ENCODE measurements at places on chromosomes 6 and 20.

GRCh38 chr6:140572129-140572528 lies 1197.7 kb upstream of the CITED2 start:
- no peak for DNase-seq

DNA sequence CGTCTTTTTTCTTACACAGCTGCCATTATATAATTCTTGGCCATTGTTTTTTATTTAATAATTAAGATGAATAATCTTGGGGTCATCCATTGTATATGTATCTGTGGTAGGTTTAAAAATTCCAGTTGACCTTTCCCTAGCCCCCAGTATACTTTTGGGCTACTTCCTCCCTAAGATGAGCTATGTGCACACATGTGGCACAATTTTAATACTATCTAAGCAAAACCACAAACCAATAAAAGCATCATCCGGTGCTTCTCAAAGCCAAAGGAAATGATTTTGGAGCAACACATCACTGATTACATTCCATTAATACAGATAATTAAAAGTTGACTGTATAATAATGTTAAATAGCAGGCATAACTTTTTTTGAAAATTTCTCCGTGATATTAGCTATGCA lies 161.2 kb downstream of the ATXN1 start:
- no peak for DNase-seq

GRCh38 chr6:81105998-81106397 lies 646.5 kb downstream of the TENT5A start:
- no peak for DNase-seq

- no peak for DNase-seq
Measured at GRCh38 chr6:155813548-155813947, 357.9 kb upstream of the NOX3 start.

DNA sequence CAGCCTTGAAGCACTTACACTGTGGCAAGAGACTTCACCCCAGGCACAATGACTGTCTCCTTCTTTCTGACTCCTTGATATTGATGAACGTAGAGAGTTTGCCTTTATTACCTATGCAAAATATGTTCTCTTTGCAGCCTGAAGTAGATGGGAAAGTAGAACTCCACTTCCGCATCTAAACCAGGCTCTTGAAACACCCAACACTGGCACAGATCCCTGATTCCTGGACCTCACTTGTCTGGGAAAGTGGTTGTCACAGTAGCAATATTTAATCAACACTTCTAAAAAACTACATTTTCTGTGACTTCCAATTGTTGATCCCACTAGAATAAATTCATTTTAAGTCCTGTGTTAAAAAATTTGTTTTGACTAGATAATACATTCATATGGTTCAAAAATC lies 143.1 kb downstream of the CDK19 start:
- DNase-seq, result no peak

- DNase-seq, result no peak
Measured at GRCh38 chr20:47521059-47521808, 19.5 kb downstream of the NCOA3 start.

- peak; percentile 72 for DNase-seq
Measured at GRCh38 chr20:43666376-43667328, at the start of gene MYBL2. MYBL2 (plus strand) TSS chr20:43667114; CDS start chr20:43667284, 170 bp downstream.

DNA sequence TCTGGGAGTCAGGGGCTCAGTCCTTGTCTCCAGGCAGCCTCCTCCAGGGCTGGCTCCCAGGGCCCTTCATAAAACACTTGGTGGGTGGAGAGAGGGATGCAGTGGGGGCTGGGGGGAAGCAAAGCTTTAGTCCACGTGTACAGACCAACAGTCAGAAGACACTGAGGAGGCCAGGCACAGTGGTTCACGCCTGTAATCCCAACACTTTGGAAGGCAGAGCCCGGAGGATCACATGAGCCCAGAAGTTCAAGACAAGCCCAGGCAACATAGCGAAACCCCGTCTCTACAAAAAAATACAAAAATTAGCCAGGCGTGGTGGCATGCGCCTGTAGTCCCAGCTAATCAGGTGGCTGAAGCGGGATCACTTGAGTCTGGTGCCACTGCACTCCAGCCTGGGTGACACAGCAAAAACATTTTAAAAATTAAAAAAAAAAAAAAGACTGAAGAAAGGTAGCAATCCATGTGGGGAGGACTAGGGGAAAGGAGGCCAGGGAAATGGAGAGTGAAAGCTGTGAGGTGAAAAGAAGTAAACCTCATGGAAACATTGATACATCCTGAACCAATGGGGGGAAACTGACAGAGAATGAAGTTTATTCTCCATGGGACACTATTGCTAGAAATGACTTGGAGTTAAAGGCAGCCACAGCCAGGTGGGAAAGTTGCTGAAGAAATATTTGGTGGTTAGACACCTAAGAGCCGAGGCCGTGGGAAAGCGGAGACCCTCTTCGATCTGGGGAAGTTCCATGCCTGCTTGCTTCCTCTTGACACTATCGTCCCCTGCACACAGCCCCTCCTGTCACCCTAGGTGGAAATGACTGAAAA lies 35.4 kb downstream of the PIM1 start:
- DNase-seq, result peak; percentile 13

DNA sequence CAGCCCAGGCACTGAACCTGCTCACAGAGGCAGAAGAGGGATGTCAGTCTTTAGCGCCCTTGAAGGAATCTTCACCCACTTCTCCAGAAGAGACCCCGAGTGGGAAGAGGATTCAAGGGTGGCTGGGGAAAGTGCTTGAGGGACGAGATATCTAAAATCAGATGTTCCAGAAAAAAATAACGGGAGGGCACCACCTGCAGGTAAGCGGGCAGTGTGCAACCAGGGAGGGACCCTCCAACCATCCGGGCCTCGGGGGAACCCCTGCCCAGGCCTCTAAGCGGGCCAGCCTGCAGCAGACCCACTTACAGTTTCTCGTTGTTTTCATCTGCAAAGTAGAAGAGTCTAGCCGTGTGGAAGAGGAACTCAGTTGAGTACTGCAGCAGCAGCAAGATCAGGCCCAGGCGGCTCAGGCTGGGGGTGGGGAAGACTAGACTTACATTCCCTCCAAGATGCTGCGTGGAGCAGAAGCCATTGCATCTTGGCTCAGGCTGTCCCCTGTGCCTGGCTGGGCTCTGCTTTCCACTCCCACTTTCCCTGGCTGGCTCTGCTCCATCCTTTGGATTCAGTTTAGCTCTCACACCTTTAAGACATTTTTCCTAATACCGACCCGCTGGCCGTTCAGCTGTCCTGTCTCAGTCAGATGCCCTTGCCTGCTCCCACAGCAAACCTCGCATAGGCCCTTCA lies 71.0 kb downstream of the TRAM2 start:
- DNase-seq, result no peak

DNA sequence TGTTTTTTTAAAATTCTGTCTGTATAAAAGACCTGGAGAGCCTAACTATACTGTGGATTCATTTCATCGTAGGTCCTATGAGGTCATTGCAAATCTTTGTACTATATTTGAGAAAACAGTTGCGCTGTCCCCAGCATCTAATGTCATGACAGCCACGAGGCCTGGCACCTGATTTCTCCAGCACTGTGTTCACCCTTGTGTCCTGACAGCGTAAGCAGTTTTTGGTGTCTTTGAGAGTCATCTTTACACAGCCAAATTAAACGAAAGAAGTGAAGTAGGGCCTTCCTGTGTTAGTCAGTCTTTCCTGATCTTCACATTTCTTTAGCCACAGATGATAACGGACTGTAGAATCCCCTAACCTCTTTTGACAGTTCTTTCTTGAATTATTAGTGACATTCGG lies 70.6 kb upstream of the PHACTR2 start:
- no peak for DNase-seq

DNA sequence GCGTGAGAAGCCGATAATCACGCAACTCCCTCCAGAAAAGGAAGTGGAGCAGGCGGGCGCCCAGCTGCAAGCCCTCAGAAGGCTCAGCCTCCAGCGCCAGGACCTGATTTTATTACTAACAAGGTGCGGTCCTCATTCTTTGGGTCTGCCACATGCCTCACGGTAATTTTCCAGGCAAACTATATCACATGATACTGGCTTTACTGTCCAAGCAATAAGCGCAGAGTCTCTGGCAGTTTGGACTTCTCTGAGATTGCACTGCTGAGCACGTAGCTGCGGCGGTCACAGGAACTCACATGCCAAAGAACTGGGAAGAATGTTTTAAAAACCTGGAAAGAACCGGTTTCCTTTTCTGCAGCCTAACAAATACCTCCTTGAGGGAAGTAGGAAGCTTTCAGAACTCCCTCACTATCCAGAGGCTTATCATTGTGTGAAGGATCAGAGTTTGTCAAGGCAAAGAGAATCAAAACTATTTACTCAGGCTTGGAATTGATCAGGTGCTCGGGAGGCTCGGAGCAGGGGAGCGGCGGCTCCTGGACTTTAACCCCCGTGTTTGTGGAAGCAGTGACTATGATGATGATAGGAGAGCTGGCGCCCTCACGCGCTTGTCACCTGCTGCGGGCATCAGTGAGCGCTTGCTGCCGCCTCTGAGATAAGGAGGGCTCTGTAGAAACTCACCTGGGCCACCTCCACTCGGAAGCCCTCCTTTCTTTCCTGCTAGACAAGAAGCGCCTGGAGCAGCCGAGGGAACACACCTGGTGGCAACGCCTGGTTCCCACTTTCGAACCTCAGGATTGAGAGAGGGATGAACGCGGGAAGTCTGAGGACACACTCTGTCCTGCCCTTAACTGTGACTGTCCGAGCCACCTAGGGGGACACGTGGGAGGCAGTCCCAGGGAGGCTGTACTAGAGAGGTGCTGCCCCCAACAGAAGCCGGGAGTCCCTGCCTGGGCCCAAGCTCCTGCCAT lies 27.2 kb upstream of the SYNJ2 start:
- DNase-seq, result no peak

DNA sequence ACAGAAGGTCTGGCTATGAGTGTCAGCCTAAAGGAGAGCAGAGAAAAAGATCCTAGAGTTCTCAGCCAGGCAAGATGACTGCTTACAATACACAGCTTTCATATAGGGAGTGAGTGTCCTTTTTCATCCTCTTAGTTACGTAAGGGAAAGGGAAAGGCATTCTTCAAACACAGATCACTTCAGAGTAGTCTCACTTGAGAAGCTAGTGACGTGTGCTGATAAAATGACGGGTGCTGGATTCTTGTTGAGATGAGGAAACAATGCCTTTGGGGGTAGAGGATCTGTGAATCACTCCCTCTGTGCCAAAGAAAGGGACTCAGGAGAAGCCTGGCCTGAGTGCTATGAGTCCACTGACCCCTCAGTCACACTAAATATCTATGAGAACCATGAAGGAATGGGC lies 117.3 kb downstream of the QRSL1 start:
- DNase-seq, result no peak

- DNase-seq, result no peak
Measured at GRCh38 chr20:8309634-8310033, 177.6 kb downstream of the PLCB1 start.

DNA sequence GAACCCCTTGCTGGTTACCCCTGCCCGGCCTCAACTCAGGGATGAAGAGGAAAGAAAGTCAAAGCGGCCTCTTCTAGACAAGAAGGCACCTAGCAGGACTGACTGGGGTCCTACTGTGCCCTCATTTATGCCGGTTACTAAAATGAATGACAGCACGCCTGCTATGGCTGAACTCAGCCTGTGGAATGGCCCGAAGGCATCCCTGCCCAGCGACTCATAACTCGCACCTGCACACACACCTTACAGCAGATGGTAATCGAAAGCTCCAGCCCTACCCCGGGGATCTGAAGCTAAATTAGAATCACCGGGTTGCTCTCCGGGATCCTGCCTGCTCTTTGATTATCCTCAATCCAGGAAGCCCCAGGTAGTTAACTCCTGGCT lies 747 bp upstream of the TXNDC5 start:
- DNase-seq, result no peak

DNA sequence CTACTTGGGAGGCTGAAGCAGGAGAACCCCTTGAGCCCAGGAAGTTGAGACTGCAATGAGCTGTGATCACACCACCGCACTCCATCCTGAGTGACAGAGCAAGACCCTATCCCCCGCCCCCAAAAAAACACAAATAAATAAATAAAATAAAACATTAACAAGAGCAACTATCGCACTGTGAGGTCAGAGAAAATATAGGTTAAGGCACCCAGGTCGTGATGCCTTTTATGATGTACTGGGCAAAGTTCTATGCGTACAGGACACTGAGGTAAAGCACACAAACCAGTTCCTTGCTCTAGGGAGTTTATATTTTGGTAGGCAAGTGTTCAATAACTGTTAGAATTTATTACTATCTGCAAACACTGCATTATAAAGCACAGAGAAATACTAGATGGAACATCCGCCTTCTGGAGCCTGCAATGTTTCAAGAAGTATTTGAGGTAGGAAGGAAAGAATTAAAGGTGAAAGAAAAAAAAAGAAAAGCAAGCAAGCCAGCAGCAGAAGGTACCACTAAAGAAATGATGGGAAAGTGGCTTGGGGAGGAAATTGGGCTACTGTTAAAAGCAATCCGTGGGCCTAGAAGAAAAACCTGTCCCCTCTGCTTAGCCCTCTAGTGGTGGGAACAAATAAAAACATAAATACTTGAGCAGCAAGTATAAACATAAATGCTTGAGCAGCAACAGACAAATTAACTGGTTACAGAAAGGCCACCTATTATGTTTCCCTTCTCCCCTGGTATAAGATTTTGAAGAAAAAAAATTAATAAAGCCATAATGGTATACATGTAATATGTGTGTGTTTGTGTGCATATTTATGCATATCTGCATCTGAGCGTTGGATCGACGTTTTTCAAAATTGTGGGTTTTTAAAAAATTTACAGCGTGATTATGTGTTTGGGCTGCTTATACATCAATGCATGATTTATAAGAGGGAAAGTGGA lies 128.0 kb downstream of the PHACTR1 start:
- DNase-seq, result no peak

DNA sequence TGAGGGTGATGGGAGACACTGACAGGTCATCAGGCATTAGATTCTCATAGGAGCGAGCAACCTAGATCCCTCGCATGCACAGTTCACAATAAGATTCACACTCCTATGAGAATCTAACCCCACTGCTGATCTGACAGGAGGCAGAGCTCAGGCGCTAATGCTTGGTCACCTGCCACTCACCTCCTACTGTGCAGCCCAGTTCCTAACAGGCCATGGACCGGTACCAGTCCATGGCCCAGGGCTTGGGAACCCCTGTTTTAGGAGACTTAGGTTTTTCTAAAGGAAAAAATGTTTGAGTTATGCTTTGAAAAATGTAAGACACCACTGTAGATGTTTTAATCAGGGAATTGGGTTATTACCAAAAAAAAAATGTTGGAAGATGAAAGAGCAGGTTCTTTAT lies 6.7 kb downstream of the HLA-E start:
- no peak for DNase-seq

- no peak for DNase-seq
Measured at GRCh38 chr20:58048096-58048702, 180.3 kb downstream of the ANKRD60 start.

GRCh38 chr6:55726144-55726543 lies 147.2 kb upstream of the HMGCLL1 start:
- no peak for DNase-seq

- DNase-seq, result no peak
Measured at GRCh38 chr6:17865243-17865642, 122.2 kb downstream of the KIF13A start.

DNA sequence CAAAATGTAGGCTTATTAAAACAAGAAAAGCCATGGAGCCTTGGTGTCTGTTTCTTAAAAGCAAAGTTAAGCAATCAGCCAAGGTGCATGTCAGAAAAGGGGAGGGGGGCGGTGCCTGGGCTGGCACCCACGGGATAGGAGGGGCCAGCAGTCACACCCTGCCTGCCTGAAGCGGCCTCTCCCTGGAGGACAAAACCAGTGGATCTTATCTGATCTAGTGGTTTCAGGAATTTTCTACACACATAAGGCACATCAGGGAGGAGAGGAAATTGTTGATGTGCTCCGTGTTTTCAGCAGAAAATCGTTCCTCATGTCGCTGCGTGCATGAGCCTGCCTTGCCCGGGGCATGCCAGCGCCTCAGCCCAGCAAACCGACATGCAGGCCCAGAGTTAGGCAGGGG lies 276.4 kb downstream of the TAF4 start:
- no peak for DNase-seq

Measured in stimulated activated naive CD8-positive, alpha-beta T cell treated with anti-CD3 and anti-CD28 coated beads, Interleukin-15, amount 100 ng/mL, for 72 hours (primary cell).